Mesothelial cell of epicardium (in vitro differentiated cells): ENCODE measurements at places on chromosomes 4 and X. TPM values are rescaled to one million over a fixed set of nuclear protein-coding genes. Genes with fewer than 3 reads are reported as not detected.

DNA sequence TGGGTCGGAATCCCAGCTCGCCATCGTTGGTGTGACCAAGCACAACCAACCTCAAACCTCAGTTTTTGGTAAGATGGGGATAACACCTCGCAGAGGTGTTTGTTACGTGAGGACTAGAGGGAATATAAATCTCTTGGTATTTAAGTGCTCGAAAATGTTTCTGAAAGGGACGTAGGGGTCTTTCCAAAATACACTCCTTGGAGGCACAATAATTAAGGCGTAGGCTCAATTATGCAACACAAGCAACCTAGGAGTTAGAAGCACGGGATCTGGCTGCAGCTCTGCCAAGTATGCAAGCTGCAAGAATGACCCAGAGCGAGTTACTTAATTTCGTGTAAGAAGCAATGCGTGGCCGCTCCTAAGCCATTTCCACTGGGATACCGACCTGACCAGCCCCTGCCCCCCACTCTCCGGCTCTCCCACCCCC lies 552 bp downstream of the ADH5 start:
- DNase-seq = peak; percentile 43

- DNase-seq = no peak
Observed at GRCh38 chr4:38415682-38416081, 248.3 kb upstream of the KLF3 start.

DNA sequence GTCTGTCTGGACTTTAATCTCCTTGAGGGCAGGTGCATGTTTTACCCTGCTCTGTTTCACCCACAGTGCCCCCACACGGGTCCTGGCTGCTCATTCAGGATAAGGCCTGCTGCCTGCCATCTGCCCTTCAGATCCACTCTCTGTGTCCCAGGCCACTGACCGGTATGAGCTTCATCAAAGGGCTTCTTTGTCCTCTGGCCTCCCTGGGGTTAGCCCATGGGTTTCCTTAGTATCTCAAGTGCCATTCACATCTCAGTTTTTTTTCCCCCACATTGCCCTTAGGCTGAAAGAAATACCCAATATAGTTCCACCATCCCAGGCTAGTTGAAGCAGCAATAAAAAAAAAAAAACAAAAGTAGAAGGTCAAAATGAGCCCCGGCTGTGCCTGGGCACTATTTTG lies 9.3 kb downstream of the CD99L2 start:
- DNase-seq = no peak

DNA sequence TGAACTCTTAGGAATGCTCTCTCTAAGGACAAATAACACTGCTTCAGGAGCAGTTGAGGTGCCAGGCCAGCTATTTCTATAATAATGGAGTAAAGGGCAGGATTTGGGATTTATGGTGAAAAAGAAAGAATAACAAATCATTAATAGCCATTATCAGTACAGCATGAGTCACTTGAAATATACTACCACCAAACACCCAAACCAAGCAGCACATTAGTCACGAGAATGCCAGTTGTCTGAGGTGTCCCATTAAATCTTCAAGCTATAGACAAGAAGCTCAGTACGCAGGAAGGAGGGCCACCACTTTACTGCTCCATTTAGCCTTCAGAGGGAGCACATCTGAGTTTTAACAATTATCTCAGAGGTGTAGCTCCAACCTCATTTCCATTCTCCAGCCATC lies 106.8 kb upstream of the MAGEA10 start:
- no peak for DNase-seq

- no peak for DNase-seq
Observed at GRCh38 chrX:128653524-128654060, 601.4 kb upstream of the ACTRT1 start.

DNA sequence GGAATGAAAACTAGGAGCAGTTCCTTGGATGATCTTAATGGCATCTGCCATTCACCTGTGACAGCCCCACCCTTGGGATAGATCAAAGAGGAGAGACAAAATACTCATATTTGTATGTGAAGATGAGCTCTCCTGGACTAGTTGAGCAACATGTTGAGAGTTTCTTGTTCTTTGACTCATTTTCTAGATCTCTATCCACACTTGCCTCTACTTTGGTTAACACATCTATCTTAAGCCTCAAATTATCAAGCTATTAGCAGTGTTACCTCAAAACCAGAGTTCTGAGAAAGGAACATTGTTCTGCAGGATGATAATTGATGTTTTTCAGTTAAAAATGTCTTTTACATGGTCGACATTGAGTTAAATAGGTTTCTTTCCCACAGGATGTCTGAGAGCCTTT lies 94.2 kb upstream of the TEX13D start:
- DNase-seq = no peak

DNA sequence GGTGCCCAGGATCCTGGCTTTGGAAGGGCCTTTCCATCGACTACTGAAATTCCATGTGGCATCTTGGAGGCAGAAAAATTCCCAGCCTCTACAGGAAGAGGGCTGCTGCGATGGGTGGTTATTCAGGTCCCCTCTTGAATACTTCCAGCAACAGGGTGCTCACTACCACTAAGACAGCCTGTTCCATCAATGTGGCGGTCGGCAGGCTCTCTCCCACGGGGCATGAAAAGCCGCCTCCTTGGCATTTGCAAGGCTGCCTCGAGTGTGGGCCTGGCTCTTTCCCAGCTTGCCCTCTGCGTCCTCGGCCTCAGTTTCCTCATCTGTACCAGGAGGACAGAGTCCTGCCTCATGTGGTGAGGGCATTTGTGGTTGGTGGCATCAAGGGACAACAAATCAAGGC lies 62.4 kb downstream of the ADRA2C start:
- DNase-seq = no peak

DNA sequence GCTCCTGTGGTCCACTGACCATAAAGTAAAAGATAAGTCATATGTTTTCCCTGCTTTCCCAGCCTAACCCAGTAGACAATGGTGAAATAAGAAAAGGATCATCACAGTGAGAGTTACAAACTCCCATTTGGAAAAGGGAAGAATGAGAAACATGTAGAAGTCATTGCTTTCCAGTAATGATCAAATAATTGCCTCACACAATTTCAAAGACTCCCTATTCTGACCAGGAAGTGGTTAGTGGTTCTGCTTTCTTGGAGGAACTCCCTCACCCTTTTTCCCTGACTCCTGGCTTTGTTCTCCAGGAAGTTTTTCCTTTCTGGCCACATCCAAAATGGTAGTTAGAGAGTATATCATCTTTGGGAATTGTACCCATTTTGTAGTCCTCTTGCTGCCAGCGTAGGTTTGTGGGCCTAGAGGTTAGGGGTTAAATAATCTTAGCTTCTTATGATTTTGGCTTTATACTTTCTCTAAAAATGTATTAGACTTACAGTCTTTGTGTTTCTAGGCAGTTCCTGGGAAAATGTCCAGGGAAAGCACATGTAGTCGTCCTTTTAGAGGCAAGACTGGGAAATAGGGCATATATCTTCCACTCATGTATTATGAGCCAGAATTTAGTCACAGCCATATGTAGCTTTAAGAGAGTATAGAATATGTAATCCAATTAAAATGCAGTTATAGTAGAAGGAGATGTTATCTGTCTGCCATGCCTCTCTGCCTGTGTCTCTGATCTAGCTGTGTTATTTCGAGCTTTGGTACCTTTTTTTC lies 10.5 kb downstream of the VAMP7 start:
- DNase-seq = no peak

DNA sequence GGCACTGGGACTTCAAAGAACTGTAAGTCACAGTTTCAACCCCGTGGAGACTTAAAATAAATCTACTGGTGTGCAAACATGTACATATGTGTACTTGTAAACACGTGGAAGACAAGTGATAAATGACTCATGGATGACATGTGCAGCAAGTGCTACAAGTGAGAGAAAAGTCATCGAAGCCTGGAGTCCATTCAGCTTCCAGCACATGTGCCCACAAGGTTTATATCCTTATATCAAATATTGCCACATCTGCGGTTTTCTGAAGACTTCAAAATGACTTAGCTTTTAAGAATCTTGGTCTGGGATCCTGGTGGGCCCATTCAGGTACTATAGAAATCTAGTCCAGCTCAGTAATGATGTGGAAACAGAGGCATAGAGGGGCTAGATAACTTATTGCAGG lies 33.0 kb upstream of the TTC29 start:
- DNase-seq = no peak

- DNase-seq = no peak
Observed at GRCh38 chr4:136917312-136918110, 614.8 kb downstream of the PCDH18 start.

- DNase-seq = no peak
Observed at GRCh38 chrX:74536832-74537371, 77.5 kb downstream of the RLIM start.

- DNase-seq = no peak
Observed at GRCh38 chr4:53633608-53634007, 42.3 kb upstream of the LNX1 start.

- DNase-seq = no peak
Observed at GRCh38 chr4:60133375-60133774, 1066.8 kb upstream of the ADGRL3 start.

DNA sequence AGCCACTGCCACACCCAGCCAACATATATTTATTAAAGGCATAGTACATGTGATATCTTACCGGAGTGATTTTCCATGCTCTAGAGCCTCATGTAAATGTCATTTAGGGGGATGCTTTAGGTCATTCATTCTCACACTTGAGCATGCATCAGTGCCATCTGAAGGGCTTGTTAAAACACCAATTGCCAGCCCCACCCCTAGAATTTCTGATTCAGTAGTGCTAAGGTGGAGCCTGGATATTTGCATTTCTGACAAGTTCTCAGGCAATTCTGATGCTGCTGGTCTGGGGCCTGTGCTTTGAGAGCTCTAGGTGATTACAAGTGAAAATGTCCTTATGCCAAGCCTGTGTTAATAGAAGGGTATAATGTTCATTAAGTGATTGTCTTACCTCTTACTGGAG lies 107.7 kb downstream of the PHEX start:
- DNase-seq = no peak

GRCh38 chrX:101383679-101384205 lies 2.2 kb downstream of the BTK start:
- DNase-seq = no peak

DNA sequence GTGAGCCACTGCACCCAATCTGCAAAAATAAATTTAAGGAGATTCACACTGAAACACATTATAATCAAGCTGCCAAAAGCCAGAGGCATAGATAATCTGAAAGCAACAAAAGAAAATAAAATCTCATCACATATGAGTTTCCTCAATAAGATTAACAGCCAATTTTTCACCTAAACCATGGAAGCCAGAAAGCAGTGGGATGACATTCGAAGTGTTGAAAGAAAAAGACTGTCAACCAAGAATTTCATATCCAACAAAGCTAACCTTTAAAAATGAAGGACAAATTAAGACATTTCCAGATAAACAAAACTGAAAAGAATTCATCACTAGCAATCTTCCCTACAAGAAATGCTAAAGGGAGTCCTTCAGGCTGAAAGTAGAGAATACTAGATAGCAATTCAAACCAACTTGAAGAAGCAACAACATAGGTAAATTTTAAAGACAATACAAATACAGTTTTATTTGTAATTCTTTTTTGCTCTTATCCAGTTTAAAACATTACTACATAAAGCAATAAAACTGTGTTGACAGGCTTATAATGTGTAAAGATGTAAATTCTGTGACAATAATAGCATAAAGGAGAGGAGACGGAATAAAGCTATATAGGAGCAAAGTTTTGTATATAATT lies 23.1 kb upstream of the KLHL8 start:
- no peak for DNase-seq

DNA sequence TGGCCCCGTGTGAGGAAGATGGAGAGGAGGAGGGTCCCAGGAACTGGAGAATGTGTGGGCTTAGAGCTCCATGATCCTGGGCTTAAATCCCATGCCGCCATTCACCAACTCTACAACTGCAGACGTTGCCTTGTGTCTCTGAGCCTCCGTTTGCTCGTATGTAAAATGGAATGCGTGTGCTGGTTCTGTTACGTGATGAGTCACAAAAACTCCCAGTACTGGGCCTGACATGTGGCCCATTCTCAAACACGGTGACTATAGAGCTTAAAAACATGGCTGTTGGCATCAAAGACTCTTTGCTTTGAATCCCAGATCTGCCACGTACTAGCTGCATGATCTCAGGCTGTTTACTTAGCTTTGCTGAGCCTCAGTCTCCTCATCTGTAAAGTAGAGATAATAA lies 13.0 kb upstream of the AFAP1 start:
- DNase-seq = no peak

- DNase-seq = no peak
Observed at GRCh38 chr4:74235135-74235534, 73.1 kb upstream of the EPGN start.

GRCh38 chr4:77697860-77698590 lies 92.4 kb downstream of the CXCL13 start:
- no peak for DNase-seq

GRCh38 chrX:136710325-136710951 lies 62.5 kb downstream of the CD40LG start:
- DNase-seq = no peak

- DNase-seq = no peak
Observed at GRCh38 chr4:146029147-146029546, 90.5 kb upstream of the ZNF827 start.

GRCh38 chr4:175453456-175453855 lies 358.6 kb downstream of the GPM6A start:
- DNase-seq = no peak

GRCh38 chr4:47221721-47222120 lies 190.4 kb downstream of the GABRB1 start:
- no peak for DNase-seq

DNA sequence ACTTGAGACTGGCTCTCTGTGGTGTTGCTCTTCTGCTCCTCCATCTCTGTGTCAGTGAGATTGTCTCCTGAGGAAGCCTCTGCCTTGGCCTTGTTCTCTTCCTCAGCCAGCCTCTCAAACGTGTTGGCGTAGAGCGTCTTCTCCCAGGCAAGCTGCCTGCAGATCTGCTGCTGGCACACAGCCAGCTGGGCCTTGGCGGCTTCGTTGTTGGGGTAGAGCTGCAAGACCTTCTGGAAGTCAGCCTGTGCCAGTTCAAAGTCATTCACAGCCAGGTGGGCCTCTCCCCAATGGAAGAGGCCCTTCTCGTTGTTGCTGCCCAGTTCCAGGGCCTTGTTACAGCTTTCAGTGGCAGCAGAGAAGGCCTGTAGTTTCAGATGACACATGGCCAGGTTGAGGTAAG lies 159.1 kb downstream of the NDST3 start:
- DNase-seq = no peak

GRCh38 chr4:4524364-4524763 lies 17.5 kb downstream of the STX18 start:
- DNase-seq = no peak

GRCh38 chr4:8770518-8771257 lies 101.0 kb downstream of the HMX1 start:
- DNase-seq = peak; percentile 5

Gene ADH7
- not detected in 3 replicates for total RNA-seq

Gene SGMS2
- 7.5 to 9.8 TPM (median 9.2 TPM) in 3 replicates for total RNA-seq

Gene HELT
- total RNA-seq = not detected in 3 replicates

Gene SSX4B
- not detected in 3 replicates for total RNA-seq

Gene ODAPH
- 0.35 to 1.1 TPM (median 0.57 TPM) in 3 replicates for total RNA-seq

Gene SRPX
- 14.5 to 18.6 TPM (median 17.1 TPM) in 3 replicates for total RNA-seq

Gene FMR1NB
- total RNA-seq = not detected in 3 replicates

Gene SPANXD
- total RNA-seq = 0.36 to 0.82 TPM (median 0.58 TPM) in 3 replicates

Gene NUDT10
- total RNA-seq = 5.7 to 5.9 TPM (median 5.8 TPM) in 3 replicates

Gene CTAG1B
- total RNA-seq = not detected in 3 replicates

Gene RENBP
- 7.2 to 8.5 TPM (median 7.2 TPM) in 3 replicates for total RNA-seq

Gene ZDHHC15
- total RNA-seq = 2.7 to 3.4 TPM (median 3.0 TPM) in 3 replicates

Gene CCNB3
- 0.36 to 0.60 TPM (median 0.40 TPM) in 3 replicates for total RNA-seq

Gene PARM1
- total RNA-seq = 12.6 to 13.9 TPM (median 13.6 TPM) in 3 replicates

Gene TMEM31
- total RNA-seq = 0.74 to 1.2 TPM (median 0.75 TPM) in 3 replicates

Gene PDE6B
- 9.0 to 12.0 TPM (median 11.6 TPM) in 3 replicates for total RNA-seq

Gene CT45A2
- total RNA-seq = not detected in 3 replicates

Gene RELL1
- total RNA-seq = 11.3 to 11.7 TPM (median 11.4 TPM) in 3 replicates

Gene CYBB
- 0.05 to 0.38 TPM (median 0.07 TPM) in 3 replicates for total RNA-seq

Gene FAT1
- 211 to 224 TPM (median 224 TPM) in 3 replicates for total RNA-seq
